Activated naive CD8-positive, alpha-beta T cell treated with anti-CD3 and anti-CD28 coated beads, Interleukin-2, amount 50 U/mL, for 24 hours (primary cell): ENCODE measurements at places on chromosomes 4 and X.

DNA sequence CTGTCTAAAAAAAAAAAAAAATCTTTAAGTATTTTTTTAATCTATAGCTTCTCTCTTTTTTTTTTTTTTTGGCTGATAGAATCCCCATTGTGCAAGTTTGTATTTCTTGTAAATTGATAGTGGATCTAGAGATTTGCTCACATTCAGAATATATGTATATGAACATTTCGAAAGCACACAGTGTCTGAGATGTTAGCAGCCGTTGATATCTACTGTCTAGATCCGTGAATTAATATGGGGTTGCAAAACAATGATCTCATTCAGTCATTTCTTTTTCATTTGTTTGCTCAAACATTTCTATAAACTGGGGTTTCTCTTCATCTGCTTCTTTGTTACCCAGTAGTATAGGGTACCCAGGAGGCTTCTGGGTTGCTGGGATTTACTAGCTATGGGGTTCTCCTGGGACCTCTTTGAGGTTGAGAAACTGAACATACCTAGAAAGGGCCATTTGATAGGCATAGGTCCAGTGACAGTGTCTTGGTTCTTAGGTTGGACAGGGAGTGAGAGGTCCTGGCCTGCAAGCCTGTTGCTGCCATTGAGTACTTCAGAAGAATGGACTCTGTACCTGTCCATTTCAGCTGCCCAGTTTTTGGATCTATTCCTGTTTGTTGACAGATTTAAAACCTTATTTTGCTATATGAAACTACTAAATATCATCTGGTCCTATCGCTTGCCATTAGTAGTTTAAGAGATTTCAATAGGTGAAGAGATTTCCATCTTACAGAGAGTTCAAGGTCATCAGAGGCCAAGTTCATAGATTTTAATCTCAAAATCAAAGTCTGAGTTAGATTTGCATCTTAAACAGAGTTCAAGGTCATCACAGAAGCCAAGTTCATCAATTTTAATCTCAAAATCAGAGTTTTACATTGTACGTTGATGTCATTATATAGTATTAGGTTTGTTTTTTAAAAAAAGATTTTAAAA lies 50.8 kb downstream of the WWC2 start:
- DNase-seq: no peak
- no peaks in the 10 kb centered on the region for H3K4me1 ChIP-seq
- no peaks in the 10 kb centered on the region for H3K36me3 ChIP-seq

DNA sequence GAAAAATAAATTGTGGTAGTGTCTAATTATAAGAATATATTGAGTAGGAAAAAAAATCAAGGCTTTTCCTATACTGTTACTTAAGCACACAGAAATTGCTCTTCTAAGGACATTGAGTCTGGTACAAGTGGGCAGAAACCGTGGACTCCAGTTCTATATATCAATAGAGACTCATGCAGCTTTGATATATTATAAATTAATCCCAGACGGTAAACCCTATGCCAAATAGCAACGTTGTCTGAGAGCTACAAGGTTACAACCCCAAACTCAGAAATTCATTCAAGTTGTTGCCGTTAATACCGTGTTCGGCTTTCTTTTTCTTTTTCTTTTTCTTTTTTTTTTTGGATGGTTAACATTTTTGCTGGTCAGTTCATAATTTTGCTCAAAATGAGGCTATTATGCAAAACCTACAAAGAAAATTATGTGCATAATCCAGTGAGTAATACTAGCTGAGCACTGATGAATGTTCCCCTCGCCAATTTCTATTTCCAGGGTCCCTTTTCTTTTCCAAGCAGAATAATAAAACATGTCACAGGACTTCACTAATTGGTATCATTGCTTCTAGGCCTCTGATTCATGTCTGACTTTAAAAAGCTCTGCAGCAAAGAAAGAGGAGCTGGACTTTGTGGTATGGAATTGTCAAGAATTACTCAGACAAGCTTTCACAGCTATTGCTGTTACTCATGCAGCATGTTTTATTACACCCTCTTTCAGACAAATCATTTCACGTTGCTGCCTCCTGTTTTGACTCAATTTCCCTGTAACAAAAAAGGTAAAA lies 737.7 kb downstream of the NLGN4X start:
- H3K27ac ChIP-seq: no peak overlapping the region
- H3K36me3 ChIP-seq: no peaks in the 10 kb centered on the region

DNA sequence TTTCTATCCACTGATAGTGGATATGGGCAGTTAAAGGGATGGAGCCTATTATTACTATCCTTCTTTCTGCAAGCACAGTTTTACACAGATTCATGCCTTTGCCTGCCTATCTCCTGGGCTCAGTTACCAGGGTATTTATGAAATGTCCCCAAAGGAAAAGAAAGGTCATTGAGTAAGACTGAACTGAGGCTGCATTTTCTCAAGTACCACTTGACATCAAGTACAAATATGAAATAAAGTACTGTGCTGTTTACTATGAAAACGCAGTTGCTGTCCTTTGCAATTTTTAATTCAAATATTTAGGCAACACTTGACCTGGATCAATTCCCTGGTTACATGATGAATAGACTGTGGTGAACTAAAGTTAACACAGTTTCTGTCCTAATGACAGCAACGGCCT lies 23.5 kb upstream of the SPANXN4 start:
- H3K27ac ChIP-seq: no peak overlapping the region
- no peaks in the 10 kb centered on the region for H3K27me3 ChIP-seq
- no peak for DNase-seq
- H3K4me3 ChIP-seq: no peak overlapping the region

GRCh38 chrX:130716781-130717413 lies 186.1 kb downstream of the ENOX2 start:
- no peaks in the 10 kb centered on the region for H3K27me3 ChIP-seq
- DNase-seq: no peak
- H3K27ac ChIP-seq: no peak overlapping the region
- H3K4me1 ChIP-seq: peaks cover 3% of the 10 kb centered on the region

DNA sequence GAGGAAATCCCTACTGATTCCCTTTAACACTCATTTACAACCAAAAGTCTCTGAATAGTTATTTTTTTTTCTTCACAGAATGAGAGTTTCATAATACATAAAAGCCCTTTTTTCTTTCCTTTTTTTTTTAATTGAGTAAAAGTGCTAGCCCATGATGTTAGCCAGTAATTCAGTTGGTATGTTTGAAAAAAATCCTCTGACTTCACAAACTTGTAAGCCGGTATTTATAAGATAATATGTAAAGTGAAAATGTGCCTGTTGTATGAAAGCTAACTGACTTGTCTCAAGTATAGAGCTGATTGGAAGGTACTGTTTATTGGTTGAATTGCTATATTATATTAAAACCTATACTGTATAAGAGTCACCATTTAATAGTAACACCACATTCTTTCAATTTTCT lies 70.2 kb upstream of the NEIL3 start:
- no peaks in the 10 kb centered on the region for H3K27me3 ChIP-seq
- DNase-seq: no peak
- no peak overlapping the region for H3K27ac ChIP-seq
- no peaks in the 10 kb centered on the region for H3K36me3 ChIP-seq
- no peak overlapping the region for H3K4me3 ChIP-seq
- H3K4me1 ChIP-seq: no peaks in the 10 kb centered on the region

GRCh38 chr4:158630893-158631292 lies 40.8 kb downstream of the C4orf46 start:
- H3K27ac ChIP-seq: no peak overlapping the region
- H3K36me3 ChIP-seq: no peaks in the 10 kb centered on the region
- H3K4me3 ChIP-seq: no peak overlapping the region
- peaks cover 10% of the 10 kb centered on the region for H3K27me3 ChIP-seq
- no peaks in the 10 kb centered on the region for H3K4me1 ChIP-seq

GRCh38 chr4:114926583-114926982 lies 186.8 kb downstream of the NDST4 start:
- H3K4me3 ChIP-seq: no peak overlapping the region
- no peak overlapping the region for H3K27ac ChIP-seq
- no peaks in the 10 kb centered on the region for H3K36me3 ChIP-seq
- H3K27me3 ChIP-seq: no peaks in the 10 kb centered on the region
- no peak for DNase-seq

DNA sequence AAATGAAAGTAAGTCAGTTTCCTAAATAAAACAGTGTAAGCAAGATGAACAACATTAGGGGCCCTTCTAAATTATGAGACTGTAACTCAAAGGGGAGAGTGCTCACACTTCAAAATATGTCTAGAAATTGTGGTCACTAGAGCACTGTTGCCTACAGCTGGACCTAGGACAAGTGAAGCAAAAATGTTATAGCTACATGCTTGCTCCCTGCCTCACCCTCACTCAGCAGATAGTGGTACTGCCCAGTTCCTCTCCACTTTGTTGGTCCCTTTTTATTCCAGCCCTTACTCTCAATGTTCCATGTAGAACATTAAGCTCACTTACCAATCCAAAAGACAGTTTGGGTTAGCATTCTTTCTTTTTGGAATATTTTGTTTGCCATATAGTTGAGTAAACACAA lies 147.3 kb downstream of the GRIA3 start:
- no peak for DNase-seq
- H3K27ac ChIP-seq: no peak overlapping the region
- no peak overlapping the region for H3K4me3 ChIP-seq
- no peaks in the 10 kb centered on the region for H3K4me1 ChIP-seq

- peaks cover 60% of the 10 kb centered on the region for H3K27me3 ChIP-seq
- DNase-seq: no peak
- no peaks in the 10 kb centered on the region for H3K36me3 ChIP-seq
- H3K4me1 ChIP-seq: peaks cover 26% of the 10 kb centered on the region
- H3K4me3 ChIP-seq: peak overlapping the region; percentile 62
Measured at GRCh38 chr4:41213625-41214135, 662 bp downstream of the APBB2 start.

DNA sequence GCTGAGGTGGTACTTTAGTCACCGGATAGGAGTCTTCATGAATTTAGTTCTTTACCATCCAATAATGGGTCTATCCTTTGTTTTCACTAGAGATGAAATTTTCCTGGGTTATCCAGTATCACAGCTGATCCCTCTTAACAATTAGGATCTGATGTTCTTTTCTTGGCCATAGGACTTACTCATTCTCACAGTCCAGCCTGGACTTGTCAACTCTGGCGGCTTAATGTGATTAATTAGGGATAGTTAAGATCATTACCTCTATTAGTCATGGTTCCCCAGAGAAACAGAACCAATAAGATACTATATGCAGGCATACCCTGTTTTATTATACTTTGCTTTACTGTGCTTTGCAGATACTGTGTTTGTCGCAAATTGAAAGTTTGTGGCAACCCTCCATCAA lies 272.7 kb upstream of the FAT4 start:
- H3K27me3 ChIP-seq: no peaks in the 10 kb centered on the region
- no peaks in the 10 kb centered on the region for H3K4me1 ChIP-seq
- no peak for DNase-seq
- no peak overlapping the region for H3K27ac ChIP-seq
- no peaks in the 10 kb centered on the region for H3K36me3 ChIP-seq

DNA sequence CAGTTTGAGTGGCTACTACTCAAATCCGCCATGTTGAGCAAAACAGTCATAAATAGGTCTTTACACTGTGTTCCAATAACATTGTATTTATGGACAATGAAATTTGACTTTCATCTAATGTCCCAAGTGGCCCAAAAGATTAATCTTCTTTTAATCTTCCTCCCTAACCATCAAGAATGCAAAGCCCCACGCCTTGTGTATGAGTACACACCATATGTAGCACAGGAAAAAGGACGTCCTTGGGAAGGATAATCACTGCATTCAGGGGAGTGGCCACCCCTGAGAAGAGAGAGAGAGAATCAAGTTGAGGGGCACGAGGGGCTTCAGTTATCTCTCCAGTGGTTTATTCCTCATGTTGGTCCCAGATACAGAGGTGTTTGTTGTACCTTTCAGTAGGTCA lies 33.1 kb downstream of the RBM47 start:
- peaks cover 2% of the 10 kb centered on the region for H3K4me1 ChIP-seq
- H3K27ac ChIP-seq: no peak overlapping the region
- no peak for DNase-seq
- no peaks in the 10 kb centered on the region for H3K27me3 ChIP-seq
- H3K4me3 ChIP-seq: no peak overlapping the region
- H3K36me3 ChIP-seq: no peaks in the 10 kb centered on the region

GRCh38 chr4:185118876-185119275 lies 24.2 kb upstream of the SLC25A4 start:
- no peak overlapping the region for H3K27ac ChIP-seq
- H3K36me3 ChIP-seq: no peaks in the 10 kb centered on the region
- no peaks in the 10 kb centered on the region for H3K4me1 ChIP-seq
- no peak overlapping the region for H3K4me3 ChIP-seq
- DNase-seq: no peak

DNA sequence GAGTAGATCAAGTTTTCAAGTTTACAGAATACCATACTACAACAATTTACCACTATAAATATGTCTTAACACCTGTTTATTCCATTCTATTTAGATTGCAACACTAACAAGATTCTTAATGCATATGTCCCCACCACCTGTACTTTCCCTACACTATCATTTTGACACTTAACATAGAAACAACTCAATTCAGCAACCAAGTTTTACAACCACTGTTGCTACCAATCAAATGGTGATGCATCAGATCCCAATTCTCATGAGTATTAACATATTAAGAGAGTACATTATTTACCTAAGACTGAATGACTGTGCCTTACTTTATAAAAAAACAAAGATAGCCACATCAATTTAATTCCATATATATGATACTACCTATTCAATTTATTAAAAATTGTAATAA lies 49.4 kb downstream of the EIF4E start:
- DNase-seq: no peak
- peak overlapping the region; percentile 58 for H3K27ac ChIP-seq
- peaks cover 36% of the 10 kb centered on the region for H3K36me3 ChIP-seq
- H3K4me3 ChIP-seq: no peak overlapping the region
- H3K4me1 ChIP-seq: no peaks in the 10 kb centered on the region

DNA sequence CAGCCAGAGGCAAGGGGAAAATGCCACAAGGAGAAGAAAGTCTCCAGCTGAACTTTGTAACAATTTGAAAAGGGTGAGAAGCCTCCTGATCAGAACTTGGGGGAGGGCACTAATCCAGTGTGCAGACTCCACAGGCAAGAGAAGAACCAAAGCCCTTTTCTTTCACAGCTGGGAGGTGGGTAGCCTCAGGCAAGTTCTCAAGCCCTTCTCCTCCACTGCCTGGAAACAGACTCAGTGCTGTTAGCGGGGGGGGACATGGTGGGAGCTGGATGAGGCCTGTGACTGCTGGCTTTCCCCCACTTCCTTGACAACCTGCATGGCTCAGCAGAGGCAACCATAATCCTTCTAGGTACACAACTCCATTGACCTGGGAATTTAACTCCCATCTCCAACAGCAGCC lies 92.5 kb downstream of the LHFPL1 start:
- no peaks in the 10 kb centered on the region for H3K4me1 ChIP-seq
- DNase-seq: no peak
